ENCODE measurements at places on chromosomes 11 and 22. TPM values are rescaled to one million over a fixed set of nuclear protein-coding genes. Genes with fewer than 3 reads are reported as not detected.

DNA sequence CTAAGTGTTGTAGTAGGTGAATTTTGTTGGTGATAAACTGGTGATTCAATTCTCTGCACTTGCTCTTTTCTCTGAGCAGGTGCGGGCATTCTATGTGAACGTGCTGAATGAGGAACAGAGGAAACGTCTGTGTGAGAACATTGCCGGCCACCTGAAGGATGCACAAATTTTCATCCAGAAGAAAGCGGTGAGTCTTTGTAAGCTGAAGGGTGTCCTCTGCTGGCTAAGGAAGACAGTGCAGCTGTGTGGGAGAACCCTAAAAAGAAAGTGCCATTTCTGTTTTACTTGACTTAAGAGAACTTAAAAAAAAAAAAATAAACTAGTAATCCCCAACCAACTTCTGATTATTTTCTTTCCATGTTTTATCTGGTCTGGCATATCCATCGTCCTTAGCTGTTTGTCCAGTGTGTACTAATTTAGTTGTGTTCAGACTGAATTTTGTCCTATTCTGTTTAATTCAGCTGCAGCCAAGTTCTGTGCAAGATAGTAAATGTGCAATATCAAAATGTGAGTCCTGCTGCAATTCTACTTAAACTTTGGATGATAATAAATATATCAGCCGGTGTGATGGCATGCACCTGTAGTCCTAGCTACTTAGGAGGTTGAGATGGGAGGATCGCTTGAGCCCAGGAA, 29.6 kb downstream of the CAT start:
- no peak overlapping the region for H3K27ac ChIP-seq
- peaks cover 7% of the 10 kb centered on the region for H3K4me1 ChIP-seq
- no peaks in the 10 kb centered on the region for H3K27me3 ChIP-seq
- peaks cover 41% of the 10 kb centered on the region for H3K36me3 ChIP-seq

- H3K27me3 ChIP-seq: no peaks in the 10 kb centered on the region
- H3K36me3 ChIP-seq: no peaks in the 10 kb centered on the region
- no peak overlapping the region for H3K27ac ChIP-seq
- H3K4me1 ChIP-seq: no peaks in the 10 kb centered on the region
Measured at GRCh38 chr22:21917181-21917958, 35.3 kb downstream of the PPM1F start.

Gene CSNK2A3
- 3.4 TPM for total RNA-seq

- no peaks in the 10 kb centered on the region for H3K36me3 ChIP-seq
- H3K4me1 ChIP-seq: no peaks in the 10 kb centered on the region
- H3K27ac ChIP-seq: no peak overlapping the region
- H3K4me3 ChIP-seq: no peak overlapping the region
- no peak for DNase-seq
- peaks cover 4% of the 10 kb centered on the region for H3K27me3 ChIP-seq
Measured at GRCh38 chr11:120964857-120965256, 59.0 kb upstream of the TBCEL start.

GRCh38 chr11:117875382-117876058, 938 bp downstream of the FXYD6 start:
- peak overlapping the region; percentile 81 for H3K4me3 ChIP-seq
- H3K4me1 ChIP-seq: peaks cover 23% of the 10 kb centered on the region
- no peak overlapping the region for H3K27ac ChIP-seq
- DNase-seq: peak; percentile 18
- H3K36me3 ChIP-seq: no peaks in the 10 kb centered on the region

DNA sequence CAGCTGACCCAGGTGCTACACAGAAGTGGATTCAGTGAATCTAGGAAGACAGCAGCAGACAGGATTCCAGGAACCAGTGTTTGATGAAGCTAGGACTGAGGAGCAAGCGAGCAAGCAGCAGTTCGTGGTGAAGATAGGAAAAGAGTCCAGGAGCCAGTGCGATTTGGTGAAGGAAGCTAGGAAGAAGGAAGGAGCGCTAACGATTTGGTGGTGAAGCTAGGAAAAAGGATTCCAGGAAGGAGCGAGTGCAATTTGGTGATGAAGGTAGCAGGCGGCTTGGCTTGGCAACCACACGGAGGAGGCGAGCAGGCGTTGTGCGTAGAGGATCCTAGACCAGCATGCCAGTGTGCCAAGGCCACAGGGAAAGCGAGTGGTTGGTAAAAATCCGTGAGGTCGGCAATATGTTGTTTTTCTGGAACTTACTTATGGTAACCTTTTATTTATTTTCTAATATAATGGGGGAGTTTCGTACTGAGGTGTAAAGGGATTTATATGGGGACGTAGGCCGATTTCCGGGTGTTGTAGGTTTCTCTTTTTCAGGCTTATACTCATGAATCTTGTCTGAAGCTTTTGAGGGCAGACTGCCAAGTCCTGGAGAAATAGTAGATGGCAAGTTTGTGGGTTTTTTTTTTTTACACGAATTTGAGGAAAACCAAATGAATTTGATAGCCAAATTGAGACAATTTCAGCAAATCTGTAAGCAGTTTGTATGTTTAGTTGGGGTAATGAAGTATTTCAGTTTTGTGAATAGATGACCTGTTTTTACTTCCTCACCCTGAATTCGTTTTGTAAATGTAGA, 1.7 kb downstream of the MALAT1 start:
- H3K36me3 ChIP-seq: peaks cover 22% of the 10 kb centered on the region
- no peak overlapping the region for H3K4me3 ChIP-seq
- no peak for DNase-seq
- peaks cover 12% of the 10 kb centered on the region for H3K27me3 ChIP-seq
- H3K4me1 ChIP-seq: peaks cover 39% of the 10 kb centered on the region

GRCh38 chr22:34783436-34783835, 282.5 kb upstream of the ISX start:
- no peak for DNase-seq
- H3K27me3 ChIP-seq: peaks cover 13% of the 10 kb centered on the region
- no peaks in the 10 kb centered on the region for H3K36me3 ChIP-seq
- no peak overlapping the region for H3K4me3 ChIP-seq

- peaks cover 9% of the 10 kb centered on the region for H3K4me1 ChIP-seq
- H3K4me3 ChIP-seq: no peak overlapping the region
- no peaks in the 10 kb centered on the region for H3K27me3 ChIP-seq
- DNase-seq: no peak
- H3K27ac ChIP-seq: no peak overlapping the region
Measured at GRCh38 chr22:27895600-27895999, 23.5 kb downstream of the PITPNB start.

DNA sequence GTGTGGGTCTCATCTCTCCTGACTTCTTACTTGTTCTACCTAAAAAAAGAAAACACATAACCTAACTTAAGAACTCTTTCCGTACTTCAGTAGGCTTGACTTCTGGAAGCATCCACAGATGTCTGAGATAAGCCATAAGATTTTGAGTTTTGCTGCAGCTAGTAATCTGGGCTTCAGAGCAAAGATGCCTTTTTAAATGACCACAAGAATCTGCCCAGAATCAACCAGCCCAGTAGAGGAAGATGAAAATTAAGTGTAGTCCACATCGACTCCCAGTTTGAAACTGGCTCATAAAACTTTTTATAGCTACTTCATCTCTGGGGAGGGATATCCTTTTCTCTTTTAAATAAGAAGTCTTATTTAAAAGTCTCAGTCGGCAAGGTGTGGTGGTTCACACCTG, 10.7 kb downstream of the DENND5A start:
- peaks cover 28% of the 10 kb centered on the region for H3K36me3 ChIP-seq
- no peak overlapping the region for H3K4me3 ChIP-seq
- no peaks in the 10 kb centered on the region for H3K27me3 ChIP-seq
- no peak overlapping the region for H3K27ac ChIP-seq
- H3K4me1 ChIP-seq: peaks cover 33% of the 10 kb centered on the region
- no peak for DNase-seq

DNA sequence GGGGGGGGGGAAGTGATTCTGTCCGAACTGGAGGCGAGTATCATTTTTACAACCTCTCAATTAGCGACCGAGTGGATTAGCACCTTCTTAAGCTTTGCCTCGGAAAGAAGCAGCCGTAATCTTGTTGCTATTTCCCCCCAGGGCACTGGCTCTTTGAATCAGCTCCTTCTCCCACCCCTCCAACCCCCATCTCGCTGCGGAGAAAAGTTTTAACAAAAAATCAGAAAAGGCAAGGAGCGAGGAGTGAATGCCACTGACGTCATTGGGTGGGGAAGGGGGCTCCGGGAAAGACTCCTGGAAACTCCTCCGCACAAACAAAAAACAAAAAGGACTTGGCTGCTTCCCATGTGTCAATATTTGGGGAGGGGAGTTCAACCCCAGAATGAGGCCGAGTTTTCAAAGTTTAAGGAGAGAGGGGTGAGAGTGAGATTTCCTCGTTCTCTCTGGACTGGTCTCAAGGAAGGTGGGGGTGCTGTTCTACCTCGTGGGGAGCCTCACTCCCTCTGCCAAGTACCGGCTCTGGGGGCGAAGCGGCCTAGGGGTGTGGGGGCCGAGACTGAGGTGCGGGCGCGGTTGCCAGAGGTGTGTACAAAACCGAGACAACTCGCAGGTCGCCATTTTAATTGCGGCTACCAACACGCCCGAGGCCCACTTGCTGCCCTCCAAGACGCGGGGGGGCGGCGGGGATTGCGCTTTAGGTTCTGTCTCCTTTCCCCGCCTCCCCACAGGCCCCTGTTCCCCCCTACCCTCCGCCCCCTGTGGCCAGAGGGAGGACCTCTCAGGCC, 2.5 kb upstream of the PAX6 start:
- no peak overlapping the region for H3K27ac ChIP-seq
- peaks cover 87% of the 10 kb centered on the region for H3K27me3 ChIP-seq
- H3K36me3 ChIP-seq: no peaks in the 10 kb centered on the region
- DNase-seq: no peak
- H3K4me3 ChIP-seq: peak overlapping the region; percentile 48
- peaks cover 48% of the 10 kb centered on the region for H3K4me1 ChIP-seq

- H3K27me3 ChIP-seq: peaks cover 3% of the 10 kb centered on the region
- DNase-seq: no peak
- H3K4me1 ChIP-seq: no peaks in the 10 kb centered on the region
- no peak overlapping the region for H3K27ac ChIP-seq
- H3K36me3 ChIP-seq: no peaks in the 10 kb centered on the region
Measured at GRCh38 chr11:131658952-131659351, 288.5 kb downstream of the NTM start.

DNA sequence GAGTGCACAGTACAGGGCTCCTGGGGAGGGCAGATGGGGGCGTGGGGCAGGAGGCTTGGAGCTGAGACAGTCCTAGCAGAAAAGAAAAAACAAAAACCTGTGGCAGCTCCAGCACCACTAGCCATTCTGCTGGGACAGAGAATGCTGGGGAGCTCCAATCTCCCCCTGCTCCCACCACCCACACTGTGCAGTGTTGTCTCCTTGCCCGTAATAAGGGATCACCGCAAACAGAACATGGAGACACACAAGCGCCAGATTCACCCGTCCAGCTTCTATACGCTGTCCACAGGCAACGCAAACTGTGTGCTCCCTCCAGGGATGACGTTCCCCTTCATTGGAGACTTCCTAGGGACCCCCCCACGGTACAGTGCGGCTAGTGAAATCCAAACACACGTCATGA, 31.4 kb downstream of the OPCML start:
- H3K4me1 ChIP-seq: no peaks in the 10 kb centered on the region
- H3K27me3 ChIP-seq: no peaks in the 10 kb centered on the region
- H3K36me3 ChIP-seq: no peaks in the 10 kb centered on the region

Gene SERPING1
- 0.41 TPM for total RNA-seq

Gene MPPED2
- total RNA-seq: 0.19 TPM

- no peak overlapping the region for H3K27ac ChIP-seq
- no peak for DNase-seq
- H3K36me3 ChIP-seq: no peaks in the 10 kb centered on the region
- peaks cover 68% of the 10 kb centered on the region for H3K27me3 ChIP-seq
Measured at GRCh38 chr11:71251151-71251721, 1.1 kb downstream of the SHANK2 start.

Gene SREBF2
- 74.8 TPM for total RNA-seq

DNA sequence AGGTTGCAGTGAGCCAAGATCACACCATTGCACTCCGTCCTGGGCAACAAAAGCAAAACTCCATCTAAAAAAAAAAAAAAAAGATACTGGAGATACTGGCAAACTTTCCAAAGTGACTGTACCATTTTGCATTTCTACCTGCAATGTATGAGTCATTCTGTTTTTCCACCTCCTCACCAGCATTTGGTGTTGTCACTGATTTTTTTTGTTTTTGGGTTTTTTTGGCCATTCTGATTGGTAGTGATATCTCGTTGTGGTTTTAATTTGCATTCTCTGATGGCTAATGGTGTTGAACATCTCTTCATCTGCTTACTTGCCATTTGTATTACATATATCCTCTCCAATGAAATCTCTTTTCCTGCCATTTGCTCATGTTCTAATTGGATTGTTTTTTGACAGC, 12.0 kb upstream of the RBX1 start:
- no peak overlapping the region for H3K27ac ChIP-seq
- peaks cover 10% of the 10 kb centered on the region for H3K4me1 ChIP-seq
- H3K27me3 ChIP-seq: no peaks in the 10 kb centered on the region

Gene ANO3
- total RNA-seq: not detected

DNA sequence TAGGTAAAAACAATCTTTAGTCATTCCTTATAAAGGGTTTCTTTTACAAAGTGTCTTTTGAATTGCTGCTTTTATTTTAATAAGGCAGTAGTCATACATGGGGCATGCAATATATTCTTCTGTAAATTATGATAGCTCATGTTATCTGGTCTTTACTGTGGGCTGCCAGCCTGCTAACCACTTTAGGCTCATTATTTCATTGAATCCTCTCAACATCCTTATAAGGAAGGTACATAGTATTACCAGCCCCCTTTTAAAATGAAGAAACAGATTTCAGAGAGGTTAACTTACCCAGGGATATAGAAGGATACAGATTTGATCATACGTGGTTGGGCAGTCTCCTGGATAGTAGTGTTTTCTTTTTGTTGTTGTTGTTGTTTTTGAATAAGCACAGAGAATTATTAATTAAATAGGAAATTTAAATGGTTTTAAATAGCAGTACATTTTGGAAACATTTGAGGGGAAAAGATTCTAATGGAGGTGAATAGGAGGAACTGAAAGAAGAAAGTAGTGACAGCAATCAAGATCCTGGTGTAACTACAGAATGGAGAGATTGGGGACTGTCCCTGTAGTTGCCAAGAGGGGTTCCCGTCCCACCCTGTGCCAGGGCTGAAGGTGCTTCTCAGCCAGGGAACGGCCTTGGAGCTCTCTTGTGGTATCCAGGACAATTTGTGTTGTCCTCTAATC, 21.0 kb downstream of the SPECC1L start:
- DNase-seq: no peak
- no peak overlapping the region for H3K4me3 ChIP-seq
- peaks cover 6% of the 10 kb centered on the region for H3K36me3 ChIP-seq
- H3K27ac ChIP-seq: no peak overlapping the region

GRCh38 chr11:130647371-130647770, 198.9 kb downstream of the ADAMTS15 start:
- no peak overlapping the region for H3K4me3 ChIP-seq
- DNase-seq: no peak
- no peaks in the 10 kb centered on the region for H3K27me3 ChIP-seq
- no peak overlapping the region for H3K27ac ChIP-seq
- no peaks in the 10 kb centered on the region for H3K36me3 ChIP-seq

GRCh38 chr11:1303126-1303821, 6.2 kb downstream of the TOLLIP start:
- no peak overlapping the region for H3K27ac ChIP-seq
- no peak for DNase-seq
- no peak overlapping the region for H3K4me3 ChIP-seq
- H3K4me1 ChIP-seq: peaks cover 33% of the 10 kb centered on the region
